ENCODE measurements at places on chromosomes 3 and 15.

GRCh38 chr3:55288657-55289056 lies 198.4 kb downstream of the WNT5A start:
- DNase-seq, result no peak

- no peak for DNase-seq
These were observed 40.2 kb downstream of the CMTM8 start for GRCh38 chr3:32278714-32279113.

GRCh38 chr3:61946570-61947324 lies 385.4 kb downstream of the PTPRG start:
- no peak for DNase-seq

- DNase-seq, result no peak
These were observed 170.8 kb downstream of the MOBP start for GRCh38 chr3:39638301-39638700.

DNA sequence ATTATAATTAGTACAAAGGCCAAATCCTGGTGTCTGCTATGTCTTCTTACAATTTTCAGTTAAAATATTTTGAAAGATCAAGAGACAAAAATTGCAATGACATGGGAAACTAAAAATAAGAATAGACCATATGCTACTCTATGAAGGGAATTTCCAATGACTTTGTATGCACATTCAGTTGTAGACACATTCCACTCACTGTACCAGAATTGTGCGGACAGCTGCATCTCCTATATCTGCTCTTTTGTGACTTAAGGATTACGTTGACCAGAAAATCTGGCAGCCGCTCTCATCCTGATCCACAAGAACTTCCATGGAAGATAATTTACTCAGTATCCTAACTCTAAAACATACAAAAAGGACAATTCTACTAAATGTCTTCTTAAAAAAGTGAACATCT lies 493.9 kb upstream of the KCNMB2 start:
- DNase-seq, result no peak

- no peak for DNase-seq
These were observed 142.7 kb upstream of the IGF1R start for GRCh38 chr15:98505611-98506031.

DNA sequence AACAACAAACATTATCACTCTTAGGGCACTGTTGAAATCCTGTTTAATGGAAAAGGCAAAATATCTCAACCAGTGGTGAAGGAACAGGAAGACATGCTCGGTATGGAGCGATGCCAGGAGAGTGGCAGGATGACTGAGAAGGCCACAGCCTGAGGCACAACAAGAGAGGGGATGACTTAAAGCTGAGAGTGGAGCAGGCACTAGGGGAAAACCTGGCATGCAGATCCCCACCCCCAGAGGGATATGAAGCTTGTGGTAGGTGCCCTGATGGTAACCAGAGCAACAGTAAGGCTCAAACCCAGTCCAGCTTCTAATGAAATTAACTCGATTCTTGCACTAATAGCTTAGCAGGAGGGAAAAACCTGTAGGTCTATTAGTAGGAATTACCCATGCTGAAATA lies 40.4 kb downstream of the LYSMD4 start:
- no peak for DNase-seq

- no peak for DNase-seq
These were observed 24.9 kb downstream of the LARS2 start for GRCh38 chr3:45413172-45413765.

DNA sequence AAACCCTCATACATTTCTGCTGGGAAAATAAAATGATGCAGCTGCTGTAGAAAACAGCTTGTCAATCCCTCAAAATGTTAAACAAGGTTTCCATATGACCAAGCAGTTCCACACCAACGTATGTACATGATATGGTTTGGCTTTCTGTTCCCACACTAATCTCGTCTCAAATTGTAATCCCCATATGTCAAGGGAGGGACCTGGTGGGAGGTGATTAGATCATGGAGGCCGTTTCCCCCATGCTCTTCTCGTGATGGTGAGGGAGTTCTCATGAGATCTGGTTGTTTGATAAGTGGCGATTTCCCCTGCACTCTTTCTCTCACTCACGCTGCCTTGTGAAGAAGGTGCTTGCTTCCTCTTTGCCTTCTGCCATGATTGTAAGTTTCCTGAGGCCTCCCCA lies 100.6 kb upstream of the SLC24A5 start:
- DNase-seq, result no peak

GRCh38 chr15:29601811-29602210 lies 220.5 kb downstream of the TJP1 start:
- DNase-seq, result no peak

GRCh38 chr15:57388464-57388863 lies 12.2 kb downstream of the CGNL1 start:
- DNase-seq, result no peak

DNA sequence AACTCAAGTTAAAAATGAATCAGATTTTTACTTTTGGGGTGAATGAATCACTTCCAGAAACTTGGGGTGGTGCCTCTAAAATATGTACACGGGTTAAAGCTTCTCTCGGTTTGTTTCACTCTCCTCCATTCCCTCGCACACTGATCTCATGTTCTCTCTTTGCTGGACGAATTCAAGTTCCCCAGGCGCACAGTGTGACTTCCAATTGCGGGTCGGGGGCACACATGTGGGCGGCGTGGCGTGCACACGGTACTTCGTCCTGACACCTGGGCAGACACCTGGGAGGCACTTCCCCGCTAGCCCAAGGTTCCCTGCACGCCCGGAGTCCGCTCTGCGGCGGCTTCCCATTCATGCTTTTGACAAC lies 692 bp downstream of the SCAANT1 start:
- no peak for DNase-seq

GRCh38 chr3:158936530-158937113 lies 134.8 kb downstream of the MFSD1 start:
- no peak for DNase-seq

Measured in neural crest cell (in vitro differentiated cells).